LNCaP clone FGC (cell line): ENCODE measurements at places on chromosomes 7 and 10.

DNA sequence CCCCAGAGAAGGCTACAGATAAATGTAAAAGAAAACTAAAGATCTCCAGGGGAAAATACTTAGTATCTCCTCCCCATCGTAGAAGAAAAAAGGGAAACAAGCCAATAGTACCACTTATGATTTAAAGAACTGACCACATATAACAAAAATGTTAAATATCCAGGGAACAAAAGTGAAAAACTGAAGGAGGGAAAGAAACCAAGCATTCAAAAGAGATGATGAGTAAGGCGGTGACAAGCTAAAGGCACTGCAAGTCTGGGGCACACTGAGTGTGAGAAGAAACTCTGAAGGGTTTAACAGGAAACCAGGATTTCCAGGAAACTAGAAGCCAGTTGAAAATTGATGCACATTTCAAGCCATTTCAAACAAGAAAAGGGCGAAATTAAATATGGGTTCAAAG lies 226.3 kb downstream of the AHR start:
- no peak for DNase-seq

GRCh38 chr7:342681-343216 lies 52.8 kb downstream of the FOXL3 start:
- DNase-seq: no peak

DNA sequence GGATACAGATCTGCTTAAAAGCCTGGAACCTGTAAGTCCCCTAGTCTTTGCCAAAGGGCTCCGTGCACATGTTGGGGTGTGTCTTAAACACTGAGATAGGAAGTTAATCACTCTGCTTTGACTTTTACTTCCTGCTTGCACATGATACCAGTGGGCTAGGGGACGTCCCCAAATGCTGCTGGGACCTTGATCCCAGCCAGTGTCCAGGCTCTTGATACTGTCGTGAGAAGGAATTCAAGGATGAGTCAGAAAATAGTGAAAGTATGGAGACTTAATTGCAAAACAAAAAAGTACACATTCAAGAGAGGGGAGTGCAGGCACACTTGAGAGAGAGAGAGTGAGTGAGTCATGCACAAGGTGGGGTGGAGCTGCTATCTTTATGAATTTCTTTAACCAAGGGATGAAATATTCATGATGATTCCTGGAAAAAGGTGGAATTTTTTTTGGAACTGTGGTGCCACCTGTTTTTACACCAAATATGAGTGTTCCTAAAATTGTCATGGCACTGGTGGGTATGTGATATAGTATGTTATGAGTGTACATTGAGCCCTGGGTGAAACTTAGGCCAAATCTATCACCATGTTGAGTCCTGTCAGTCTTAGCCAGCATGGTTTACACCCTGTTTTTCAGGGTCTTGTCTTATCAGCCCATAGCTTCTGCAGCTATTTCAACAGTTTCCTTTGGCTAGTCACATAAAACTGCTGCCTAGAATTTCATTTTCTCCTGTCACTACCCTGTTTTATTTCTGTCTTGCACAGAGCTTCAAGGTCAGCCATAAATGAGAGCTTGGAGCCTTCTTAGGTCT lies 88.3 kb upstream of the CYP26C1 start:
- DNase-seq: no peak

DNA sequence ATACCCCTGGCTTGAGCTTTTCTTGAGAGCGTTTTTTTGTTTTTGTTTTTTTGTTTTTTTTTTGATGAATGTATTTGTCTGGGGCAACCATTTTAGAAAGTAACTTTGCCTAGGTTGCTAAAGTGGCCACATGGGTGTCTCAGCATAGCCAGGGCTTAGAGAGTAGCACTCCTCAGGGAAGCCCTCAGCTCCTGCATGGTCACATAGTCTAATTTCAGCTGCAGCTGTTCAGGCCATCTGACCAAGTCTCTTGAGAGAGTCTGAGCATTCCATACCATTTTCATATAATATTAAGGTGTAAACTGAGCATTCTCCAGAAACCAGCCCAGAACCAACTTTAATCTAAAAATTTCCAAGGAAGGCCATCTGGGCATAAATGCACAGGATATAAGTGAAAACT lies 186.4 kb downstream of the NPSR1 start:
- no peak for DNase-seq

GRCh38 chr10:130046591-130046990 lies 64.0 kb downstream of the C10orf143 start:
- no peak for DNase-seq

DNA sequence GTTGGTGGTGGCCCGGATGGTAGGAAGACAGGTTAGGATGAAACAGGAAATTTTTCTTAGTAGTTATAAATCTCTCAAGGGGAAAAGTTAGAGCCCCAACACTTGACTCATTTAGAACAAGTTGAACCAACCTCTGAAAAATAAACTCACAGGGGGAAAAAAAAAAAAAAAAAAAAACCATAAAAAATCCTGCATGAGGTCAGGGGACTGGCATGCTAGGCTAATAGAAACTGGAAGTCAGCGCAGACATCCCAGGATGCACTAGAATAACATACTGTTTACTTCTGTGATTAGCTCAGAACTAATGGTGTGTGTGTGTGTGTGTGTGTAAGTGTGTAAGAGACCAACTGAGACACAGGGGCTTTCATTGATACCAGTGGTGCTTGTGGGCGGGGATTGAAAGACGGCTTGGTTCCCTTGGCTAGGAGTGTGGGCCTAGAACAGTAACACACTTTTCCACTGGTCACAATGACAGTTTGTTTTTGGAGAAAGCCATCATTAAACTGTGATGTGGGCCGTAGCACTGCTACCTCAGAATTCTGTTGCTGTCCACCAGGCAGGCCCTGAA lies 491.6 kb upstream of the GALNT17 start:
- DNase-seq: no peak

DNA sequence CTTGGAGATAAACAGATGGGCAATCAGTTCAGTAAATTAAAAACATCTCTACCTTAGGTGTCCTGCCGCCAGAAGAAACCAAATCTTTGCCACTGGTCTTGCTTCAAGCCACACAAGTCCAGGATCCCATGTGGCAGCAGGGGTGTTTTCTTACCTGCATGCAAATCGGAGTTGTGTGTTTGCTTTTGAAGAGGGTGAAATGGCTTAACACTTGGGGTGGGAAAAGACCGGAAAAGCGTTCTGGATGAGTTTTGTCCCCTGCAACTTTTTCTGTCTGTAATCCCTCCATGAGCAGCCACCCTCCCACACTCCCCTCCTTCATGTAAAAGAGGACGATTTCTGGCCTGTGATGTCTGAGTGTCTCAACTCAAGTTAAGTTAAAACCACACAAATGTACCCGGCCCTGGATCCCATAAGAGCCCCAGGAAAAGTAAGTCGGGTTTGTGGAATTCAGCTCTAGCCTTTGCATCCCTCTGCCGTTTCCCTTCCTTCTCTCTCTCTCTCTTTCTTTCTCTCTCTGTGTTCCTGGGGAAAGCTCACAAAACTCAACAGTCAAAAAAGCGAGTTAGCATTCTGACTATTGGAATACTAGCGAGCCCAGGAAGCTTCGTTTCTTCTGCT lies 178.5 kb downstream of the TCF7L2 start:
- DNase-seq: no peak

- DNase-seq: no peak
Observed at GRCh38 chr10:2296179-2296891, 559.0 kb upstream of the ADARB2 start.

GRCh38 chr7:155206318-155207020 lies 91.2 kb upstream of the INSIG1 start:
- DNase-seq: no peak

DNA sequence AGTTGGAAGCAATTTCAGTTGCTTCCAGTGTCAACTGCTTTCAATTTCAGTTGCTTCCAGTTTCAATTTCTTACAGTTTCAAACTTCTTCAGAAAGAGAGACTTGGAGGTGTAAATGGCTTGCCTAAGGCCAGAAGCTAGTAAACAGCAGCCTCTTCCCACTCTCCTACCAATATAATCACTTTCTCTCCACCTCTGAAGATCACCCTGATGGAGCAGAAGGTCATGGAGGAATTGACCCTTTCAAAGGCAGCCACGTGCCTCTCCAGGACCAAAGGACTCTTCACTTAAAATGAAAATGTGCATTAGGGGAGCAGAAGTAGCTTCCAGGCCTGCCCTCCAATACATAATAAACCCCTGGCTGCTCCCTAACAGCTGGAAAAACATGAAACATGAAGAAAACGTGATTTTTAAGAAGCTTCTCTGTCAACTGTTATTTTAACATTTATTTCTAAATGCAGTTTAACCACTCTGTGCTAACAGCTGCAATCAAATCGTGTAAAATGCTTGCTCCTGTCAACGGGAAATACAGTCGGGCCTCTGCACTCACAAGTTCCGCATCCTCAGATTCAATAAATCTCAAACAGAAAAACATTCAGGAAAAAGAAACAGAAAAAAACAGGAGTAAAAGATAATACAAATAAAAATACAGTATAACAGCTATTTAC lies 1020.6 kb downstream of the XPNPEP1 start:
- no peak for DNase-seq

- DNase-seq: no peak
Observed at GRCh38 chr7:116715077-116715476, 43.1 kb downstream of the MET start.

DNA sequence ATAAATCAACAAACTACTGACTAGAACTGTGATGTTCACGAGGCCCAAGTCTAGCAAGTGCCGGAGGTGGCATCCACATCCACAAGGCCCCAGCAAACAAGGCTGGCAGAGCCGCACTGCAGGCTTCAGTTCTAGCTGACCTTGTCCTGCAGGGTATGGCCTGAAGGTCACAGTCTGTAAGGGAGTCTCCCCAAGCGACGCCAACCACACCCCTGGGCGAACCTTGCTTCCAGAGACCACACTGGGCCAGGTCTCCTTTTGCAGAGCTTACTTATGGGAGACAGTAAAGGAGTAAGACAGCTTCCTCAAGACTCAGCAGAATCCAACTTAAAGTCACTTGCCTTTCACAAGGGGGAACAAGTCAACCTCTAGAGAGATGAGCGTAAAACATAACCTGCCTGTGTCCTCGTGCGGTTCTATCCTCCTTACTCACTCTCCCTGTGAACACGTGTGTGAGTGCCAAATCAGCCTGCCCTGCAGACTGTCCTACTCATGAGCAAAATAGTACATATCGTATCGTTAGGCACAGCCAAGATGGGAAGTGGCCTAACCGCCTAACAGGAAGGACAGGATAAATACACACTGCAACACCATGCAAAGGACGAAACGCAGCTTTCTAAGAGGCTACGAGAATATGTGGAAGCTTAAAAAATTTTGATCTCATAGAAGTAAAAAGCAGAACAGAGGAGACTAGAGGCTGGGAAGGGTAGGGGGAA lies 22.7 kb downstream of the FAM53B start:
- no peak for DNase-seq

- DNase-seq: no peak
Observed at GRCh38 chr7:112610636-112611035, 129.8 kb downstream of the LSMEM1 start.

- no peak for DNase-seq
Observed at GRCh38 chr10:120477021-120477742, 20.2 kb downstream of the PLPP4 start.

DNA sequence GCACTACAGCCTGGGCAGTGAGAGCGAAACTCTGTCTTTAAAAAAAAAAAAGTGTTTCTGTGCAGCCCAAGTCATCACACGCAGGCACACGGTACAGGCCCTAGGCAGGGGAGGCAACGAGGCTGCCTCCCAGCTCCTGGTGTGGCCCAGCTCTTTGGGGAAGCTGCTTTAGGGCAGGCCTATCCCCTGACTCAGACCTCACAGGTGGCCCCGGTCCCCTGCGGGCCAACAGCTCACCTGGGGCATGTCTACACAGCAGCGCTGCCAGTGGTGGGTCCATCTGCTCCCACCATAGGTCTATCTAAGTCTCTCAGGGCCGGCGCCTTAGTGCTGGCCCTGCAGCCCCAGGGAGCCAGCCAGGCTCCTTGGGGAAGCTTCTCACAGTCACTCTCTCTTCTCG lies 31.4 kb downstream of the ZAN start:
- DNase-seq: no peak

DNA sequence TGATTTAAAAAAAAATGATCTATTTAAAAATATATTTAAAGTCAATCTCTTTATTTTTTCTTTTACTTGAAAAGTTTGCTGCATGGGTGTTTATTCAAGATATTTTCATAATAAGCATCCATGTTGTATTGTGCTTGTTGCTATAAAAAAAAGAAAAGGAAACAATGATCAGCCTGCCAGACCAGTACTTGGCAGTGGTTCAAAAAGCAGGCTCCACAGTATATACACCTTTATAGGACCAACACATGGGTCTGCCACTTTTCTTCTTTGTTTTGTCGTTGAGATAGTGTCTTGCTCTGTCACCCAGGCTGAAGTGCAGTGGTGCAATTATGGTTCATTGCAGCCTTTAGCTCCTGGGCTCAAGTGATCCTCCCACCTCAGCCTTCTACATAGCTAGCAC lies 228.0 kb downstream of the TWIST1 start:
- peak; percentile 52 for DNase-seq

DNA sequence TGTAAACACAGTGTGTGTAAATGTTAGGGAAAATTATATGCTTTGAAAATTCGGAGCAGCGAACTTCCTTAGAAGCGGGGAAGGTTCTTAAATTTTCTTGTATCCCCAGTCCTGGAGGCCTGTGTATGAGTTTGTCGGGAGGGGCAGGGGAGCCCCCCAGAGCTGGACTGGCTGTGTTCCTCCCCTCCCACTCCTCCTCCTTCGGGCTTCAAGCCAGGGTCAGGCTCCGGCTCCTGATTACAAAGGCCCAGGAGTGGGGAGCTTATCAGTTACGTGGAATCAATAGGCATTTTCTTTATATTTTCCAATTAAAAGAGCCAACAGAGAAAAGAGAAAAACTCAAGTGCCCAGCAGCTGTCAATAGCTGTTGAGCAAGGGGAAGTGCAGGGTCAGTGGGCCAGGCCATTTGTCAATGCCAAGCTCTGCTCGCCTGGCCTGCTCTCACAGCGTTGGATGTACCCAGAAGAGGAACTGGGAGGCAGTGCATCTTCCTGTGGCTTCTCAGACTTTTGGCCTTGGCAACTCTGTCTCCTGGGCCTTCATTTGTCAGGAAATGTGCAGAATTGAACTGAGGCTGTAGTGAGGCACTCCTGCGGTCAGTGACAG lies 156.9 kb upstream of the PCBD1 start:
- no peak for DNase-seq

GRCh38 chr7:12066004-12066403 lies 145.1 kb upstream of the TMEM106B start:
- DNase-seq: no peak

GRCh38 chr7:151340794-151341356 lies 737 bp upstream of the NUB1 start:
- DNase-seq: no peak

GRCh38 chr10:132943791-132944404 lies 1.5 kb upstream of the CFAP46 start:
- no peak for DNase-seq
